Stimulated activated CD4-positive, alpha-beta T cell treated with anti-CD3 and anti-CD28 coated beads, Interleukin-1b, Interleukin-23, amount 100 ng/mL, for 24 hours (primary cell): ENCODE measurements at places on chromosomes 4 and X.
A peak's percentile ranks its signal among the peaks of the same experiment; 100 is the strongest.

DNA sequence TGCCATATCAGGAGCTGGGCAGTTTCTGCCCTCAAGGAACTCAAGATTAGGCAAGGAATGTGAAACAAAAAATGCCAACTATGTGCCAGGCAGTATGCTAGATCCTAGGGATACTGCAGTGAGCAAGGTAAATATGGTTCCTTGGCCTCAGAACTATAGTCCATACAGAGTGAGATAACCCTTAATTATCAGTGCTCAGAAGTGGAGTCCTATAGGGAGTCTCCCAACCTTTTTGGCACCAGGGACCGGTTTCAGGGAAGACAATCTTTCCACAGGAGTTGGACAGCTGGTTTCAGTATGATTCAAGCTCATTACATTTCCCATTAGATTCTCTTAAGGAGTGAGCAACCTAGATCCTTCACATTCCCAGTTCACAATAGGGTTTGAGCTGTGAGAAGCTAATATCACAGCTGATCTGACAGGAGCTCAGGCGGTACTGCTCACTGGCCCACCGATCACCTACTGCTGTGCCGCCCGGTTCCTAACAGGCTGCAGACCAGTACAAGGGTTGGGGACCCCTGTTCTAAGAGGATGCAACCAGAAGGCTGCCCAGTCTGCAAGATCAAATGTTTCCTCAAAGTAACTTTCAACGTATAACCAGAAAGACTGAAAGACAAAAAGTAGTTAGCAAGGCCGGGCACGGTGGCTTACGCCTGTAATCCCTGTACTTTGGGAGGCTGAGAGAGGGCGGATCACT, 1.7 kb upstream of the SRP72 start:
- DNase-seq, result no peak

- no peak for DNase-seq
These were observed 17.8 kb downstream of the ZNF81 start for GRCh38 chrX:47854474-47854873.

GRCh38 chr4:112266823-112267222, 18.9 kb downstream of the TIFA start:
- no peak for DNase-seq

DNA sequence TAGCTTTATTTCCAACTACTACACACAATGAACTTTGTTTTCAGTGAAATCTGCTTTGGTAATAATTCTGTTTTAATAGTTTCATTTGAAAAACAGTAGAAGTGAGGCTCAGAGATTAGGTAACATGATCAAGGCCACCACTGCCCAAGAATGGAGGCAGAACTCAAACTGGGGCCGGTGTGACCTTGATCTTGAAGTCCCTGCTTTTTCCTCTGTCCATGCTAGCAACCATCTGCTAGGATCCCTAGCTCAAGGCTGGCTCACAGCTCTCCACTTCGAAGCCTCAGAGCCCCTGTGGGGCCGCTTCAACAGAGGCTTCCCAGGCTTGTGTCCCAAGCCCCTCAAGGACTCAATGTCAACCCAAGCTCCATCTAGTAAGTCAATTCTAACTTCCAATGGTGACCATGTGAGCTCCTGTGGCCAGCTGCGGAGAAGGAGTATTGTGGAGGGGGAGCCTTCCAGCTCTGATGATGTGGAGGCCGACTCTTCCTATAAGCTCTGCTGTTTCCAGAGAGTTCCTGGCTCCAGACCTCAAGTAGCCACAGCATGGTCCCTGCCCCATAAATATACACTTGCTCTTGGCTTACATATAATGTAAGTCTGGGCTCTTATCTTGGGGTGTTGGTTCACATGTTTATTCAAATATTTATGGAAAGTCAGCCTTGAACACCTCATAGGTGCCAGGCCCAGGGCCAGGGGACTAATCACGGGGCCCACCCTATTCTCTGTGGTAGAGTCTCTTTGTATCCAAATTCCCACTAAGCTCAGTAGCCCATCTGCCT, 14.9 kb downstream of the ELF4 start:
- DNase-seq, result no peak

- no peak for DNase-seq
These were observed 89.7 kb downstream of the LRP2BP start for GRCh38 chr4:185305979-185306442.

DNA sequence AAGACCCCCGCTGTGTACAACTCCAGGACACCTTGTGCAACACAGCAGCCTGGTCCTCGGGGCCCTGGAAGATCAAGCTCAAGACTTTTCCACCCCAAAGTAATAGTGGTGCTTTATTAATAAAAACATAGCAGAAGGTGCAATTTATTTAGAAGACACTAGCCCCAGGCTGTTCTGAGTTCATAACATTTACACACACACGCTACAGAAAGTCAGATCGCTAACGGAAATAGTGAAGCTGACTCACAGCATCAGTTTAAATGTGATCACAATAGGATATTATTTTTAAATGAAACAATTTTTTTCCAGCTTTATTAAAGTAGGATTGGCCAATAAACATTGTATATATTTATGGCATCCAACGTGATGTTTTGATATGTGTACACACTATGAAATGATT, 141.0 kb downstream of the STK32B start:
- no peak for DNase-seq

DNA sequence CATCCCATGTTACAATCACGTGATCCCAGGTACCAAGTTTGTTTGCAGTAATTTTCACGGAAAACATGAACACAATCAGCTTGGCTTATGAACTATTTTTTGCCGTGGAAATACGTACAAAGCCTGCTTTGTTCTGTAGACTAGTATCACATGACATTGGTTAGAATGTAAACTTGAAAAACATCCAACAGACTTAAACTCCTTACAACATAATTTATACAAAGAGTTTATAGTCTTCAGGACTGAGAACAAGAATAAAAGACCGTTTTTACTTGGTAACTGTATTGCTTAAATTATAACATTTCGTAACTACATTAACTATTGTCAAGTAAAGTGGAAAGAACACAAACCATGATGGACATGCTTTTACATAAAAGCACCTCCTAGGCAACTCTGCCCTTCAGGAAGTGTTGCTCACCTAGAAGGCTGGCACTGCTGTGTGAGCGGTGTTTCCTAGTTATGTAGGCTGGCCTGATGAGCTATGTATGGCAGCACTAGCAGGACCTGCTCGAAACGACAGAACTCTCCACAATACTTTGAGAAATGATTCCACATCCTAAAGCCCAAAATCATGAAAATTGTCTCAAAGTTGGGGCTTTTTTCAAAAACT, 41.8 kb upstream of the WDR1 start:
- DNase-seq, result no peak

GRCh38 chr4:109676886-109677285, 26.4 kb downstream of the CASP6 start:
- no peak for DNase-seq

DNA sequence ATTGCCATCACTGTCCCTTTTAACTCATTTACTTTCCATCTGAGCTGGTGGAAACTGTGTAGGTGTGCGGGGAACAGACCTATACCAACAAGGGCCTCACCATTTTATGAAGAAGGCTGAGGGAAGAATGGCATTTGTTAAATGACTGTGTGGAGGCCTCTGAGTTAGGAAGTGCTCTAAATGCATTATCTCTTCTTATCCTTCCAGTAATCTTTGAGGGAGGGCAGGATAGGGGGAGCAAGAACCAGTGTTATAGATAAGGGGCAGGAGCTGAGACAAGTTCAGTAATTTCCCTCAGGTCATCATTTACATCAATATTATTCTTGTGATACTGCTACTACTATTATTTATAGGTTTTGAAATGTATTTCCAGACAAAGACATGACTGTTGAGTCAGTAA, 122.4 kb upstream of the PDLIM3 start:
- DNase-seq, result no peak

- no peak for DNase-seq
These were observed 92.2 kb upstream of the SLIT2 start for GRCh38 chr4:20159516-20159915.

GRCh38 chr4:40601641-40602040, 28.0 kb downstream of the RBM47 start:
- no peak for DNase-seq

GRCh38 chr4:36325499-36325898, 44.1 kb downstream of the DTHD1 start:
- DNase-seq, result no peak

GRCh38 chr4:113727802-113728201, 33.7 kb downstream of the CAMK2D start:
- DNase-seq, result no peak

GRCh38 chrX:72042852-72043248, 88.9 kb downstream of the RTL5 start:
- DNase-seq, result no peak

DNA sequence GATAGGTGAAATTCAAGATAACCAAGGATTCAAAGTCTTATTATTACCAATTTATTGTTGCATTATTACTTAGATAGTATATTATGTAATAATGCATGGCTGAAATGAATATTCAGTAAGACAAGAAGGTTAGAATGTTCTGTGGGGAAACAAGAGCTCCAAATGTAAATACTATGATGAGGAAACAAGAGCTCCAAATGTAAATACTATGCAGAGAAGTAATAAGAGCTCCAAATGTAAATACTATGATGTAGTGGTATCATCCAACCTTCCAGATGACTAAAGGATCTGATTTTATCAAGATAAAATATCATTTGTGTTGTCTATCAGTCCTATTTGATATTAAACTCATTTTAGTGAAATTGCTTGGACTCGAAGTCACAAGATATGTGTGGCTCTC, 82.2 kb upstream of the PCDH18 start:
- DNase-seq, result no peak

DNA sequence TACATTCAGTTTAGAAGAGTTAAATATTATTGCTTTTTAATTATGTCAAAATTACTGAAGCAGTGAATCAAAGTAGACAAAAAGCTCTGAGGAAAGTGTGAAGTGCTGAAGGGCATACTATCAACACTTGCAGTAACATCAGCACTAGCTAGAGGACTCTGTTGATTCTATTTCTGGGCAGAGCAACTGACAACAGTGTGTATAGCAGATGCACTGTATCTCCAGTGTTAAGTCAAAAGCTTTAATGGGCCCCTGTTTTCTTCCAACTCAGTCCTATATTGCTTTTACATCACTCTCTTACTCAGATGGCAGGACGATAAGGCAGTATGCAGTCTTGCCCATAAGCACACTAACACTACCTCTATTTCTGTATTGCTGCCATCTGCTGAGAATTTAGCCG, 435.2 kb upstream of the AMOT start:
- no peak for DNase-seq

- DNase-seq, result no peak
These were observed 128.7 kb downstream of the AFAP1 start for GRCh38 chr4:7810783-7811535.

DNA sequence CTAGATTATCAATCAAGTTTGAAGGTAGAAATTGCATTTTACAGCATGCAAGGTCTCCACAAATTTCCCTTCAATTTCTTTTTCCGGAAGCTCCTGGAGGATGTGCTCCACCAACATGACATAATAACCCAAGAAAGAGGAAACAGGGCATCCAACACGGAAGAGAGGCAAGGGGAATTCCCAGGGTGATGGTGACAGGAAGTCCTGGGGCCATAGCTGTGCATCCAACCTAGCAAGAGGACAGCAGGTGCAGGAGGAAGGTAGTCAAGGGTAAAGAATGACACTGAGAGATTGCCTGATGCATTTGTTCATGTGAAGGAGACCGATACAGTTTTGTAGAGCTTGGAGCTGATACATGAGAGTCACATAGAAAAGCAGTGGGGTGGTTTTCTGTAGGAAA, 115.7 kb upstream of the LSM6 start:
- DNase-seq, result no peak

- DNase-seq, result no peak
These were observed 42.2 kb downstream of the SMIM10L2A start for GRCh38 chrX:135463937-135464336.

GRCh38 chr4:1351854-1352566, 5.0 kb downstream of the UVSSA start:
- peak; percentile 95 for DNase-seq

- no peak for DNase-seq
These were observed 317 bp upstream of the FRMPD4 start for GRCh38 chrX:12137951-12138360.

- no peak for DNase-seq
These were observed 38.0 kb downstream of the PI4K2B start for GRCh38 chr4:25271866-25272265.

DNA sequence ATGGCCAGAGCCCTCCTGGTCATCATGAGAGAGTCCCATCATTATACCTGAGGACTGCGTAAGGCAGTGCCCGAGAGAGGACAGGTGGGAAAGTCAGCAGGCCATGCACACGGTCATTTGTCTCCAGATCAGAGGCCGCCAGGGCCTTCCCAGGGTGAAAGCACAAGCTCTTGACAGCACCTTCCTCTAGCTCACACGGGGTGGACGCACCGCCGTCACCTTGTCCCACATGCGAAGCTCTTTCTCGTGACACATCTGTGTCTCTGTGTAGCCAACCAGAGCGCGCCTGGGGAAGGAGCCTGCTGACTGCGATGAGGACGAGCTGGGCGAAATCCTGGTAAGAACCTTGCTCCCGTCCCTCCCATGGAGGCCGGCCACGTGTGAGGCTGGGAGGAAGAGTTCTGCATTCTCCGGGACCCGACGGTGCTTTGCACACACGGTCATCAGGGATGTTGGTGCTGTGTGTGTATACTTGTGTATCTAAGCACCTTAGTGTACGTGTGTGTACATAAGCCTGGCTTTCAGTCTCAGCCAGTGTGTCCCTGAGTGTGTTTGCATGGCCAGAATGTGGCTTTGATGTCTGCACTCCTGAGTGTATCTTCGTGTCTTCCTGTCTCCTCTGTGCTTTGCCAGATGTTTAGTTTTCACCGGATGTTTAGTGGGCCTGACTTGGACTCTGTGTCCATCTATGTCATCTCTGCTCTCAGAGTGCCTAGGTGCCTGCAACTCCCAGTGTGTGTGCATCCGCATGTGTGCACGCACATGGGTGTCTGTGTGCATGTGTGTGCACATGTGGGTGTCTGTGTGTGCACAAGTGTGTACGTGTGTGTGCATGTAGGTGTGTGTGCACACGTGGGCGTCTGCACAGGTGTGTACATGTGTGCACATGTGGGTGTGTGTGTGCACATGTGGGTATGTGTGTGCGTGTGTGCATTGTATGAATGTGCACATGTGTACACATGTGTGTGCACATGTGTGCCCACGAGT, 15.1 kb downstream of the ATP5ME start:
- no peak for DNase-seq

DNA sequence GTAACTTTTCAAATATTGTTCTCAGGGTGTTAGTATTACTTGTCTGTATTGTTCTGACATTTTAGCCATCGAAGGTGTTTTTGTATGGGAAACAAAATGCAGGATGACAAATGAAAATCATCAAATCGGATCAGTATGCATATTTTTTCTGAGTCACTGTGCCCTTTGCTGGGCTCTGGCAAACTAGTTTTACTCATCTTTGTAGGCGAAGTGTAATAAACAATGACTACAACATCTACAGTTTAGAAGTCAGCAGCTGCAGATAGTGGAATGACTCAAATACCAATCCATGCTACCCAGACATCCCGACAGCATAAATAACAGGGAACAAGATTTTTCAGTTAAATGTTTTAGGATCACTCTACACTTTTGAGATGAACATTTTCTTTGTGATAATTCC, 557.3 kb upstream of the TENM3 start:
- no peak for DNase-seq
